ENCODE measurements at places on chromosomes 13 and 19. TPM values are rescaled to one million over a fixed set of nuclear protein-coding genes. Genes with fewer than 3 reads are reported as not detected.

DNA sequence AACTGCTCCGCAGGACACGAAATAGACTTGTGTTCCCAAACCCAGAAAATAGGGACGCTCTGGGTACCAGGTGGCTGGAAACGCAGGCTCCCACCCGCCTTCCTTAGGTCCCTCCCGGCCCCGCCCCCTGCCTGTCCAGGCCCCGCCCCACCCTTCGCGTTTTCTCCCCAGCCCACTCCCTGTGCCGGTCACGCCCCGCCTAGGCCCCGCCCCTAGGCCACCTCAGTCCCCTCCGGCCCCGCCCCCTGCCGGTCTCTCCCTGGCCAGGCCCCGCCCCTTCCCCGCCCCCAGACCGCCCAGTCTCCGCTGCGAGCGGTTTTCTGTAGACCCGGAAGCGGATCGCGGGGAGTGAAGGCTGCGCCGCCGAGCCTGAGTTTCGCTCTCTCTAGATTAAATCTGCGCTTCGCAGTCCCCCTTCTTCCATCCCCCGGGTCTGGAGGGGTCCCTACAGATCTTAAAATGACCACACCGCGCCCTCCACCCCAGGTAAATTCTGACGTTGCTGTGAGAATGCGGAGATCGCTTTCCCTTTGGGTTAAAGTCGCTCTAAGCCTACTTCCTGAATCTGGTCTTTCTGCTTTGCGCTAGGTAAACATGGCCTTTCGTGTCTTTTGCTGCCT, 3.7 kb upstream of the ZNF665 start:
- peak; percentile 99 for DNase-seq

GRCh38 chr19:46426035-46426505, 2.7 kb downstream of the PNMA8C start:
- no peak for DNase-seq

GRCh38 chr13:42000846-42001245, 39.9 kb upstream of the VWA8 start:
- no peak for DNase-seq

DNA sequence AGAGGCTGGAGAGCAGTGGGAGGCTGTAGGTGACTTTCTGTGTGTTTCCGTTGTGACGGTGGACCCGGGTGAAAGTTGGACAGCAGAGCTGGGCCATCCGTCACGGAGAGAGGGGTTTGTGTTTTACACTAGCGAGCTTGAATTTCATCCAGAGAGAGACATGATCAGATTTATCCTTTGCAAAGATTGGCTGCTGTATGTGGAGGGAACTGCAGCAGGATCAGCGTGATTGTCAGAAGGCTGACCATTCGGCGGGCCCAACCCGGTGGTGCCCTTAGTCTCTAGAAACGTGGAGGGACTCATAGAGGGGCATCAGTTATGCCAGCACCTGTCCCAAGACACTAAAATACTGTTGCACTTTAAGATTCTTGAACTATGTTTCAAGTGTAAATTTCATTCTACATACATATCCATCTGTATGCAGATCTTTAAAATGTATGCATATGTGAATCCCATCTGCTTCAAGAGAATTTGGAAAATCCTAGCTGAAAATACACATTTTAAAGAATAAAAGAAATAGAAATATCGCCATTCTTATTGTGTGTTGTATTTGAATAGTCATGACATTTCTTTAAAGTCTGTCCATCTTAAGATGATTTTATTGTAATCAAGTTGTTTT, 7.0 kb downstream of the FAM124A start:
- DNase-seq: no peak

Gene ZNF66
- polyA plus RNA-seq: not detected

GRCh38 chr13:80336370-80336769, 4.6 kb downstream of the SPRY2 start:
- no peak for DNase-seq

Gene FPR3
- polyA plus RNA-seq: 25.9 TPM

DNA sequence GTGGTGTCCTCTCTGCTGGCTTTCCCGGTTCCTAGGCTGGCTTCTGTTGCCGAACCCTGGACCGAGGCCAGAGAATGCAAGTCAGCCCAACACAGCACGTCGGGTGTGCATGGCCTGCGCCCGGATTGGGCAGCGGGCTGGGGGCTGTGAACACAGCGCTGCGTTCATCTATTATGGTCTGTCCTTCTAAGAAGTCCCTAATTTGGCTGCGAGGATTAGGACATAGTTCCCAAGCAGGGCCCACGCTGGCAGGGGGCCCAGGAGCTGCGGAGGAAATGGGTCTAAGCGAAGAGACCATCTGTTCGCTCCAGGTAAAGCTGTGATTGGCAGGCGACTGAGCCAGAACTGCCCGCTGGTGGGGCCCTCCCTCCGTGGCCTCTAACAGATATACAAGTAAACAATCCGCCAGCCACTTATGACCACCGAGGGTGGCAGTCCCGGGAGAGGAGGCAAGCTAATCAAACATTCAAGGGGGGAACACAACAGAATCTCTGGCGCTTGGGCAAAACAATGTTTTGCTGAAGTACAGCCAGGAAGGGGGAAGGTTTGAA, 6.0 kb downstream of the SYCE2 start:
- DNase-seq: peak; percentile 96
